ENCODE measurements at places on chromosomes 4 and X.

GRCh38 chr4:76203541-76203940 is 10.1 kb downstream of the SCARB2 start:
- DNase-seq: no peak

DNA sequence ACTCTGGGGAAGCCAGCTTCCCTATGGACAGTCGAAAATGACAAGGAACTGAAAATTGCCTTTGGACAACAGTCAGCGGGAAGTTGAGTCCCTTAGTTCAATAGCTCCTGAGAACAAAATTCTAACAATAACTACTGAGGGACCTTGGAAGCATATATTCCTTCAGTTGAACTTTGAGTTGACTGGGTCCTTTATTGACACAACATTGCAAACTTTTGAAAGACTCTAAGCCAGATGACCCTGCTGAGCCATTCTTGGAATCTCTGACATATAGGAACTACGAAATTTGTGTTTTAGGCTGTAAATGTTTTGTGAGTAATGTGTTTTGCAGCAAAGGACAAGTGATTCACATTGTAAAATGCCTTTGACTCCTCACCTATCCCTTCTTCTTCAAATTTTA is 548.8 kb upstream of the LCORL start:
- DNase-seq: no peak

DNA sequence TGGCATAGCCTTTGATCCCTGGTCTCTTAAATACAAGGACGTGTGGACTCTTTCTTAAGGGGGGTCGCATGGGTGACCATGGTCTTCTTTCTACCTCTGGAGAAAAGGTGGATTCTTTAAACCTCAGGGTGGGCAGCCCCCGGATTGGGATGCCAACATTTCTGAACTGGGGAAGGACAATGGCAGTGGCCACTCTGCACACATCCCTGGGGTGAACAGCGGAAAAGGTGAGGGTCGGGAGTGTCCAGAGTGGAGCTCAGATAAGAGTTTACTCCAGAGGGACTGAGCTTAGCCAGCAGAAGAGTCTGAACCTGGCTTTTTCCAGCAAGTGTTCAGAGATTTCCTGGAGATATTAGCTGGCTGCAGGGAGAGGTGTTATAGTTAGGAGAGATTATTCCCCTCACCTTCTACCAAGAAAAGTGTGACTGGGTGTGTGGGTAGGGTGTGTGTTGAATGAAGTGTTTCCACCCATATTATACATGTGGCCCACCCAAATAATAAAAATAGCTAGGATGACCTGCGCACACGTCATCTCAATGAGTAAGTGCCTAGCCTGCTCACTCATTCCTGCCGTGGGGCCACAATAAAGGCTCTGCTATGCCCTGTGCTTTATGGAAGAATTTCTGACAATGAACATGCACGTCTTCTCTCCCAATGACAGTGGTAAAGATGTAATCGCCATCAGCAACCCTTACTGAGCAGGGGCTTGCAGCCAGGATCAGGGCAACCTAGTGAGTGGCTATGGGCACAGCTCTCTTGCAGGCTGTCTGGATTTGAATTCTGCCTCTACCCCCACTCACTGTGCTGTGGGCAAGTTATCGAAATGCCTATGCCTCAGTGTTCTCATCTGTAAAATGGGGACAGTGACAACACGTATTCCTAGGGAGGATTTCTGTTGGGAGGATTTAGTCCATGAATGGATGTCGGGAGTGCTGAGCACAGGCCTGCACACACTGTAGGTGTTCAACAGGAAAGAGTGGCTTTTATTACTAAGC is 76.6 kb downstream of the SLC2A9 start:
- DNase-seq: no peak

GRCh38 chrX:15129412-15129811 is 140.5 kb downstream of the ASB9 start:
- no peak for DNase-seq

DNA sequence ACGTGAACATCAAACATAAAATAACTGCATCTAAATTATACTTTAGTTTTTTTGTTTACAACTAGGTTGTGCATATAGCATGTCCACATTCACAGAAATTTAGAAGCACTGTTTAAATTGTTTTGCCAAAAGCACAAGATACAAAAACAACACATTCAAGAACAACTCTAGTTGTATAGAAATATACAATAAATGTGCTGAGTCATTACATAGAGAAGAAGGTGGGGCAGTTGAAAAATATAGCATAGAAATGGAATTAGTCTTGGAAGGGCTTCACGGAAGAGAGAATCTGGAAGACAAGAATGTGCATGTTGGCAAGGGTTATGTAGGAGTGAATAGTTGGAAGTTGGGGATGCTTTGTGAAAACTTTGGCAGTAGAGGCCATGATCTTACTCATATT is 239.0 kb upstream of the GLRA2 start:
- DNase-seq: no peak

DNA sequence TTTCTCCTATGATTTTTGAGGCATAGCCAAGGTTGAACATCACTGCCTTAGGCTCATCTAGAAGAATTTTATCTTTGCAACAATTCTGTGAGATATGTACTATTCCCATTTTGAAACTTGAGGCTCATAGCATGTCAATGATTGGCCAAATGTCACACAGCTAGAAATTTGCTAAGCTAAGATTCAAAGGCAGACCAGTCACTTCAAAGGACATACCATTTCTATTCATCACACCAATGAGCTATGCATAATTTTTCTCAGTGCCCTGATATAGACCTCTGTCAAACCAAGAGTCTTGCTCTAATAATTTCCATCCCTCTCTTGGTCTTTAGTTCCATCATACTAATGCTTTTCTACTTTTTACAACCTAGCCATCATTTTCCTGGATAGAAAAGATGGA is 27.6 kb upstream of the SERTM2 start:
- DNase-seq: no peak

DNA sequence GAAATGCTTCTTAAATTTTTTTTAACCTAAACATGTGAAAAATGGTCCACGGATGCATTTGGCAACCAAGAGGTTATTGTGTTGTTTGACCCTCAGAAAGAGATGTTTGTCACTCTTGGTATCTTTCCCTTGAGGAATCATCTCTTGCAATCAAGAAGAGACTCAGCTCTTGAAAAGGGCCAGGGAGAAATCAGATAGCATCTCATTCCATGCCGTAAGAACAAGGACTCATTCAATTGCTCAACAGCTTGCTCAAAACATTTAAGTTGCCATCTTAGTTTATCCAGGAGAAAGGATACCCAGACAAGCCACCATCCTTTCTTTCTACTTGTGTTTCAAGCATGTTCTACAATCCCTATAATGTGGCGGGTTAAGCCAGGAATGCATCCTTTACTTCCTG is 209.5 kb upstream of the LNX1 start:
- no peak for DNase-seq

GRCh38 chrX:101918751-101919150 is 13.1 kb downstream of the ZMAT1 start:
- no peak for DNase-seq

All from activated naive CD4-positive, alpha-beta T cell (primary cell).